ENCODE measurements at places on chromosomes 6 and 20. TPM values are rescaled to one million over a fixed set of nuclear protein-coding genes. Genes with fewer than 3 reads are reported as not detected.

SLC35D3 gene
- total RNA-seq = not detected

PAK1IP1 gene
- total RNA-seq = 14.9 TPM

RHAG gene
- total RNA-seq = 0.97 TPM

ADGB gene
- not detected for total RNA-seq

PKHD1 gene
- not detected for total RNA-seq

C20orf96 gene
- total RNA-seq = 7.2 TPM

ALDH5A1 gene
- 16.2 TPM for total RNA-seq
